ENCODE measurements at places on chromosomes 6 and 20.

- DNase-seq = no peak
These were observed 11.7 kb downstream of the TFEB start for GRCh38 chr6:41723530-41724227.

GRCh38 chr6:156174031-156174890 lies 602.9 kb upstream of the ARID1B start:
- no peak for DNase-seq

GRCh38 chr20:18364768-18365167 lies 76.4 kb downstream of the ZNF133 start:
- DNase-seq = no peak

DNA sequence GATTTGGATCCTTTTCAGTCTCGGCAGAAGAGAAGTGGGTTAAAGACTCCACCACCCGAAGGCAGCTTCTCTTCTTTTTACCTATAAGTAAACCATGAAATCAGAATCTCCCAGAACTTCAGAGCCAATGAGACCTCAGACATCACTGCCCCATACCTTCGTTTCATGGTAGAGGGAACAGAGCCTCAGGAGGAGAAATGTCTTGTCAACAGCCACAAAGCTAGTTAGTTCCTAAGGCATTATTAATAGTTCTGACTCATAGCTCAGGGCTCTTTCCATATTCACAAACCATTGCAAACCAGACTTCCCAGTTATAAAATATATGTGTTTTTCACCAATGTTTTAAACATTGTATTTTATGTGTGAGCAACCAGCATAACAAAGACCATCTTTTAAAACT lies 118.7 kb upstream of the RIPOR2 start:
- no peak for DNase-seq

DNA sequence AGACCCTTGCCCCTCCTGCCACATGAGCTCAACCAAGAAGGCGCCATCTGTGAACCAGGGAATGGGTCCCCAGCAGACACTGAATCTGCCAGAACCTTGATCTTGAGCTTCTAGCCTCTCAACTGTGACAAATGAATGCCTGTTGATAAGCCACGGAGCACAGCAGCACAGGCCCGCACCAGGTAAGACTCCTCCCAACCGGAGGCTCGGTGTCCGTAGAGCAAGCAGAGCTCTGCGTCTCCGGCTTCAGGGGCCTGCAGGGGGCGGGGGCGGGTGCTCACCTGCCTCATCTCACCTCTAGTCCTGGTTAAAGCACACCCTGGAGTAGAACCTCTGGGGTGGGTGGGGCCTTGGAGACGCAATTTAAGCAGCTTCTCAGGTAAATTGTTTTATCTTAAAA lies 122.7 kb downstream of the SMOC2 start:
- no peak for DNase-seq

- DNase-seq = no peak
These were observed 75.4 kb upstream of the ADGRB3 start for GRCh38 chr6:68559716-68560115.

DNA sequence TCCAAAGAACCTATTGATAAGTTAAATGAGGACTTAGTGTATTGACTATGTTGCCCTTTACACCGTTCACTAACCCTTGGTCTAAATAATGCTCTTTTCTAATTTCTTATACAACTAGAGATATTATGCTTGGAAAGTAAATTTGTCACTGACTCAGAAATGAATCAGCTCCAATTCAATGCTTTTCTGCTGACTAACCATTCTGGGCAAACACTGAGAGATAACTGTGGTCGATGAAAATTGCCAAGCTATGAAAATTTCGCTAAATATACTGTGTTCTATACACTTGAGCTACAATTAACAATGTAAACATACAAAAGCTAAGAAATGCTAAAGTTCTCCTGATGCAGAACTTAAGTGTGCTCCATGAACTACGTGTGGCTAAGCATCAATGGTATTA lies 23.1 kb upstream of the FBXO9 start:
- no peak for DNase-seq

DNA sequence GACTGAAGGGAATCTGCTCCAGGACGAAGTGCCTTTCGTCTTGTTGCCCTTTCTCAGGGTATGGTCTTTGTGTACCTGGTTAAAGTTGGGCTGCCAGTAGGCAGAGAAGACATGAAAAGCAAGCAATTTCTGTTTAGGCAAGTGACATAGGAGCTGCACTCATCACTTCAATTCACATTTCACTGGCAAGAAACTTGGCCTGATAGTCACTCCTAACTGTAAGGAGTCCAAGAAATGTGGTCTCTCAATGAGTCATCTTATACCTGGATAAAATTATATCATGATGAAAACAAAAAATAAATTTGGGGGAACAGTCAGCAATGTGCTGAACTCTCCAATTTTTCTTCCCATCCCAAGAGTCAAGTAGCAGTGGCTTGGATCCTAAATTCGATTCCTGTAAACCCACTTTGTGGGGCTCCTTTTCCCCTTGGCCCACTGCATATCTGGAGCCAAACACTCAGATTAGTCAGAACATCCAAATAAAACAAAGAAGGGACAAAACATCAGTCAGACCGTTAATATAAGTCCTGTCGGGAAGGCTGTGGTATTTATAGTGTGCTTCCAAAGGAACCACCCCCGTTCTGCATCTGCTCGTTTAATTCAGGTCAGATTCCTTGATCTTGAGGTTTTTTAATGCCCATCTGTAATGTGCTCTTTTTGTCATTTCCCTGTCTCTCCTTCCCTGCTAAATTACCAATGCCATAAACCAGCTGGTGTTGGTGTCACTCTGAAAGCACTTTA lies 5.0 kb upstream of the GABRR1 start:
- DNase-seq = no peak

- DNase-seq = peak; percentile 83
These were observed 6.5 kb downstream of the PEDS1 start for GRCh38 chr20:50146732-50147662.

DNA sequence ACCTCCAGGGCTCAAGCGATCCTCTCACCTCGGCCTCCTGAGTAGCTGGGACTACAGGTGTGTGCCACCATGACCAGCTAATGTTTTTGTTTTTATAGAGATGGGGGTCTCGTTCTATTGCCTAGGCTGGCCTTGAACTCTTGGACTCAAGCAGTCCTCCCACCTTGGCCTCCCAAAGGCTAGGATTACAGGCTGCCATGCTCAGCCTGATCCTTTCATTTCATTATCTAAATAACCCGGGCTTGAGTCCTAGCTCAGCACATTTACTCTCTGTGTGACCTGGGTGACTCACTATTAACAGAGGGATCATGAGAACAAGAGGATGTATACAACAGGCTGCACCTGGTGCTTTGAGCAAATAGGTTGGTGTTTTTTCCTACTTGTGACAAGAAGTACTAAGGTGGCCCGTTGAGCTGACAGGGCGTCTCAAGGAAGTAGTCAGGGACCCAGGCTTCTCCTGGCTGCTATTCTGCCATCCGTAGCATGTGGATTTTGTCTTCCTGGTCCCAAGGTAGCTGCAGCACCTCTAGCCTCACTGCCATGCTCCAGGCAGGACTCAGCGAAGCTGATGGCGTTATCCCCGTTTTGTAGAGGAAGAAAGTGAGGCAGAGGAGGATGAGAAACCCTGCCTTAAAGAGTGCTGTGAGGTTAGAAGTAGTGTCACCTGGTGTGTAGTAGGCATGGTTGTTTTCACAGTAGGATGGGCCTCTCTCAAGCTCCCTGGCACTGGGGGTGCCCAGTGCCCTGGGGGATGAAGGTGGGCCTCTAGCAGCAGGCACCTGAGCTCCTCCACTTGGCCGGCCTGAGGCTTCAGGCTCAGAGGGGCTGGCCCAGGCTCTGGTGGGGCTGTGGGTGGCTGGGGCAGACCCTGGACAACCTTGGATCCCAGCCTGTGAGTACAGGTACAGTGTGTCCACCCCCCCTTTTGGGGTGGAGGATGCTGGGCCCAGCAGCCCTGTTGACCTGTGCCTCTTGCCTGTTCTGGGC lies 62.4 kb downstream of the ADNP start:
- DNase-seq = no peak

DNA sequence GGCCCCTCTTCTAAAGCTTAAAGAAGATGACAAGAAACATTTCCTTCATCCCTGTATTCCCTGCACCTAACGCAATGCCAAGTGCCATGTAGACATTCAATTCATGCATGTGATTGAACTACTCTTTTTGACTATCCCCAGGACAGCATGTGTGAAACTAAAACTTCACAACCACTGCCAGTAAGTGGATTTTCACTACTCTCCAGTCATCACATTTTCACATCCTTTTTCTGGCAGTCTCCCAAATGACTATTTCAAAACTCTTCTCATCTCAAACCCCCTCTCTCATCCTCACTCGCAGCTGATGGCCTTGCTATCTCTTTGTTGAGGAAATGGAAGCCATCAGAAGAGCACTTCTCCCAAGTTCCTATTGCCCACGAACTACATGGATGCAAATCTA lies 122.6 kb downstream of the OPRM1 start:
- no peak for DNase-seq

DNA sequence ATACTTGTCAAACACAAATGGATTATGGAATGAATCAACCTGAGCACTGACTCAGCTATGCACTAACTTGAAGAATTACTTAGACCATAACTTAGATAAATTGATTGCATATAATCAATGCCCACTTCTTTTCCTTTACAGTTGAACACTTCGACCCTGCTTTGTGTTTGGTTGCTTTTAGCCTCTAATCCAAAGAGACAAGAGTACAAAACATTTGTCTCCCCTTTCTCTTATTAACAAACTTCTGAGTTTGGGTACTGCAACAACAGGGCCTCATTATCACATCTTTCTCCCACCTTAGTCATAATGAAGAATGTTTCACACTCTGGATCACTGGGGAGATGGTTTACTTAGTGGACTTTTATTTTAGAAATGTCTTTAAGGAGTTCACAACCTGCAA lies 2.6 kb upstream of the TAAR6 start:
- no peak for DNase-seq

DNA sequence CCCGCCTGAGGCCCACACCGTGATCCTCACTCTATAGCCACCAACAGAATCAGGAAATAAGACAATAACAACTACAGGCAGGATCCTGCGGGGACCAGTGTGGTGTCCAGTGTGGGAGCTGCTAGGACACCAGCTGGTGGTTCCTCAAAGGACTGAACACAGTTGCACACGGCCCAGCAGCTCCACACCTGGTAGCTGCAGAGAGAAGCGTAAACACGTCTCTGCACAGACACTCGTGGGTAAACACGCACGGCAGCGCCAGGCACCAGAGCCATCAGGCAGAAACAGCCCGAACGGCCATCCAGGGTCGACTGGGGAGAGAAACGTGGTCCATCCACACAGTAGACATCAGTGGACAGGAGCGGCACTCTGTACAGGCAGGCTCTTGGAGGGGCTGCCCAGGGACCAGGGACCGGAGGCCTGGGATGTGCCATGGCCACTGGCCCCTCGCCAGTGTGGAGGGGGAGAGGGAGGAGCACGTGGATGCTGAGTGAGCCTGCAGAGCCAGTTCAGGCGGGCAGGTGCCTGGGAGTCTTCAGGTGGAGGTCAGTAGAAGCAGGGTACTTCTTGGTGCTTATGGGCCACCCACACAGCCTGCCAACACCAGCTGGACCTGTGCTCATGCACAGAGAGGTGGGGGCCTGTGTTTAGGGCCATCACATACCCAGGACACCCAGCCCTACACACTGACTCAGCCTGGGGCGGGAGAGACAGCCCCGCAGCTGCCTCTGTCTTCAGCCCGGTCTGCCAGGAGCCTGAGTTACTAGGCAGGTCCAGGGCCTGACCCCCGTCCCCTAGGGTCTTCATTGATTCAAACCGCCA lies 7.4 kb upstream of the LAMA5 start:
- DNase-seq = no peak

- DNase-seq = no peak
These were observed 146.0 kb downstream of the EYA2 start for GRCh38 chr20:47040506-47041125.

DNA sequence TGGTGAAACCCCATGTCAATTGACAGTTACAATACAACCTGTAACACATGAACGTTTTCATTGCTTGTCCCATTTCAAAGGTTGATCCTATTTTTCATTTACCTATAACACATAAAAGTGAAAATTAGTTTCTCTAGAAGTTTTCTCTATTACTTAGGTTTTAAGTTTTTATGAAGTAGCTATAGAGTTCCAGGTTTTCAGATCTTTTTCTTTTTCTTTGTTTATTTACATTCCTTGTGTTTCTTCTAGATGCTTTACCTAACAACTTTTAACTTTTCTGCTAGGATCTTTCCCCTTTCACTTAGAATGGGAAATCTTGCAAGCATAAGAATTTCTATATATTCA lies 232.6 kb downstream of the PLCB1 start:
- no peak for DNase-seq

GRCh38 chr6:116096979-116097816 lies 3.5 kb upstream of the NT5DC1 start:
- peak; percentile 22 for DNase-seq

GRCh38 chr6:25056130-25056529 lies 120.4 kb upstream of the RIPOR2 start:
- peak; percentile 89 for DNase-seq

- no peak for DNase-seq
These were observed 13.1 kb upstream of the APMAP start for GRCh38 chr20:25005661-25006060.

DNA sequence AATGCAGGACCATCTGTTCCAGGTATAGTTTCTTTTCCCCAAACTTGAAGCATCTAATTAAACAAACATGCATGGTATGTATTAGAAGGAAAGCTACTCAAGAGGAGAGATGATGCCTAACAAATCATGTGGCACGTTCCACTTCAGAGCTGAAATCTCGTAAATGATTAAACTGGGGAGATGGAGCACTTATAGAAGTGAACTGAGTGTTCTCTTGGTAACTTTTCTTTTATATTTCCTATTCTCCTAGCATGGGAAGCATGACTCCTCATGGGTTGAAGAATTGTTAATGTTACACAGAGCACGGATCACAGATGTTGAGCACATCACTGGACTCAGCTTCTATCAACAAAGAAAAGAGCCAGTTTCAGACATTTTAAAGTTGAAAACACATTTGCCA lies 61.1 kb downstream of the CCN2 start:
- DNase-seq = no peak

GRCh38 chr6:35091346-35092083 lies 49.6 kb downstream of the TCP11 start:
- no peak for DNase-seq

- no peak for DNase-seq
These were observed 460.4 kb upstream of the MARCKS start for GRCh38 chr6:113396730-113397129.

GRCh38 chr6:116682334-116682712 lies 1.3 kb downstream of the KPNA5 start:
- DNase-seq = peak; percentile 70

DNA sequence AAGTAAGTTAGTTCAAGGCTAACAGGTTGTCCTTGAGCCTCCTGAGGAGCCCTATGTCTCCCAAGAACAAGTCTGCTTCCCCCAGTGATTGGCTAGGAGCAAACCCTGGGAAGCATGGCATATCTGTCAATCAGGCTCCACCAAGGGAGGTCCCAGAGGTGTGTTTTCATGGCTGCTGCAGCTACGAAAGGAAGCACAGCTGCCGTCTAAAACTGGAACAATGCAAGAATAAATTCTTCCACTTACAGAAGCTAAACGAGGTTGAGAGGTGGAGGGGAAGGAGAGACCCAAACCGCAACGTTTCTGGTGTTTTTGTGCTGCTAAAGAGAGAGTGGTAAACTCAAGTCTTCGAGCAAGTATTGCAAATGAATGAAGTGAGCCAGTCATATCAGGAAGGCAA lies 4.9 kb upstream of the PTGIS start:
- no peak for DNase-seq

Data from CD4-positive, alpha-beta memory T cell (primary cell).